Umbilical cord (tissue), 2 donors: ENCODE measurements at places on chromosomes 11 and 22.
A peak's percentile ranks its signal among the peaks of the same experiment; 100 is the strongest.

DNA sequence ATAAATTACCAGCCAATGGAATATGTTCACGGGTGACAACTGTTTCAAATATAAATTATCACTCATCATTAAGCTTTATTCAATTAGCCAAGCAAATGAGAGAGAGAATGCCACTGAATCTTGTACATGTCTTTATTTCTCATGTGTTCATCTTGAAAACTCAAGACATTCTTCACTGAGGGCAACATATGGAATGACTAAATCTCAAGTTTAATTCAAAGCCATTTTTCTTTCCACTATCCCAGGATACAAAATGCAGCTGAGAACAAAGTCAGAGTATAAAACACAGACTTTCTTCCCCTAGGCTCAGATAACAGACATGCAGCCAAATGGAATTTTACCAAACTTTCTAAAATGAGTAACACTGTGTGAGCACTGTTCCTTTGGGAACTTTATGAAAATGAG lies 12.1 kb upstream of the BBOX1 start:
- peak; percentile 93 for DNase-seq

- no peak for DNase-seq
Observed at GRCh38 chr11:131866535-131867400, 496.4 kb downstream of the NTM start.

GRCh38 chr11:35045236-35045820 lies 93.6 kb upstream of the CD44 start:
- DNase-seq: peak; percentile 62

DNA sequence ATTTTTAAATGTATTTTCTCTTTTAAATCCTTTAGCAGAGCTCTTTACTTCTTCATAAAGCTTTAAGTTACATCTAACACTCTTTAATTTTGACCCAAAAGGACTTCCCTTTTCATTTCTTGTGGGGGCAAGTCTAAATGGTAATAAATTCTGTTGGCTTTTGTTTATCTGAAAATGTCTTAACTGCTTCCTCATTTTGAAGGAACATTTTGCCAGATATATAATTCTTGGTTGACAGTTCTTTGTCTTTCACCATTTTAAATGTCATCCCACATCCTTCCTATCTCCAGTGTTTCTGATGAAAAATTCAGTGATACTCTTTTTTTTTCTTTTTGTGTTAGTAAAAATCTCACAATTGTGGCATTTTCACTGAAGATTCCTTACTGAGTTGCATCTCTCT lies 44.7 kb upstream of the ZBTB44 start:
- no peak for DNase-seq

DNA sequence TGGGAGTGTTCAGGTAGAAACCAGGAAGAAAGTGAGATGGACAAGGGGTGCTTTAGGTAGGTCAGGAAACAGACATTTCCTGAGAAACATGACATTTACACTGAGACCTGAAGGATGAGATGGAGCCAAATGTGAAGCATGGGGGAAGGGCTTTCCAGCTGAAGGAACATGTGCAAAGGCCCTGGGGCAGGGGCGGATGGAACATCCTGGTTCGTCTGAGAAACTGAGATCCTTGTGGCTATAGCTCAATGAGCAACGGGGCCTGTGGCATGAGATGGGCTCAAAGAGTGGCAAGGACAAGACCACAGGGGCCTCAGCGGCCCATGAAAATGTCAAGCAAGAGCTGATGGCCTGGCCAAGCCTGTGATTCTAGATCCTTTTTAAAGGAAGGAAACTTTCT lies 127.4 kb downstream of the DSCAML1 start:
- DNase-seq: no peak

GRCh38 chr22:30362651-30363281 lies 6.0 kb downstream of the CCDC157 start:
- no peak for DNase-seq

DNA sequence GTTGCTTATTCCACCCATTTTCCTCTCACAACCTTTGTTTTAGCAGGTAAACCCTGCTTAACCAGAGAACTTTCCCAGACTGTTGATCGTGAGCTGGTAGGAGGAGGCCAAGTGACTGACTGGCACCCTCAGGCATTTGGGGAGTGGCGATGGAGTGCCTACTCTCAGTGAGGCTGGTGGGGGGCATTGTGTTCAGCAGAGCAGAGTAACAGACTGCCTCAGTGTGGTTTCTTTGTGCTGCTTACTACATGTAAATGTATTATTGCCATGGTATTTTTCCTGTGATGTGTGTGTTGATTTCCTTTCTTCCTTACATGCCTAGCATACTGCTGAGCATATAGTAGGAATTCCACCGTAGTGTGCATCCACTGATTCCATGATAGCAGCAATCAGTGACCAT lies 2.6 kb downstream of the MARK2 start:
- DNase-seq: peak; percentile 54

DNA sequence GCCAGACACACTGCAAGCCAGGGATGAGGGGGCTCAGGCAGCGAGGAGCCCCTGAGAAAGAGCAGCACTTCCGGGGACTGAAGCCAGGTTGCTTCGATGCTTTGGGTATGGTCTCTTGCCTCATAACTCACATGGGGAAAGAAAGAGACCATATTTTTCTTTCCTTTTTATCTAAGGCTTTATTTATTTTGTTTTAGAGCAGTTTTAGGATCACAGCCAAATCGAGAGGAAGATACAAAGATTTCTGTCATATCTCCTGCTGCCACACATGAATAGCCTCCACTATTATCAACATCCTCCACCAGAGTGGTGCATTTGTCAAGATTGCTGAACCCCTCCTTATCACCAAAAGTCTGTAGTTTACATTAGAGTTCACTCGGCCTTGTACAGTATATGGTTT lies 24.3 kb upstream of the ADSL start:
- no peak for DNase-seq

DNA sequence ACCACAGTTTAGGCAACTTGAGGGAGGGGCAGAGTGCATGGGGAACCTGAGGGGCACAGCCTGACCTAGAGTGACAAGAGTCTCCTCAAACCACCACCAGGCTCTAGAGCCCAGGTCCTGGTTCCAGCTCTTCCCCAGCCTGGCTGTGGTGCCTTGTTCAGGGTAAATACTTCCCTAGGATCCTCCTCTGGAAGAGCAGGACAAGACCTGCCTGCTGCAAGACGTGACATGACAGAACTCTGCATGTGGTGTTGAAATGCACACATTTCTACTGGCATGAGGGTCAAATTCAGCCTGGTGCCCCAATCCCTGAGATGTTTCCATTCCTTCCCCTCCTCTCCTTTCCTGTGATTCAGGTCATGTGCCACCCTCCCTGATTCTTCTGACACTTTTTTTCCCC lies 3.3 kb downstream of the SEC14L2 start:
- DNase-seq: no peak

GRCh38 chr22:26898946-26899605 lies 241.7 kb downstream of the MIAT start:
- no peak for DNase-seq

GRCh38 chr11:44261800-44262591 lies 47.9 kb downstream of the ALX4 start:
- DNase-seq: no peak

GRCh38 chr11:65545853-65546216 lies 12.3 kb downstream of the LTBP3 start:
- no peak for DNase-seq

- DNase-seq: peak; percentile 53
Observed at GRCh38 chr11:89184021-89184420, 6.3 kb downstream of the TYR start.

DNA sequence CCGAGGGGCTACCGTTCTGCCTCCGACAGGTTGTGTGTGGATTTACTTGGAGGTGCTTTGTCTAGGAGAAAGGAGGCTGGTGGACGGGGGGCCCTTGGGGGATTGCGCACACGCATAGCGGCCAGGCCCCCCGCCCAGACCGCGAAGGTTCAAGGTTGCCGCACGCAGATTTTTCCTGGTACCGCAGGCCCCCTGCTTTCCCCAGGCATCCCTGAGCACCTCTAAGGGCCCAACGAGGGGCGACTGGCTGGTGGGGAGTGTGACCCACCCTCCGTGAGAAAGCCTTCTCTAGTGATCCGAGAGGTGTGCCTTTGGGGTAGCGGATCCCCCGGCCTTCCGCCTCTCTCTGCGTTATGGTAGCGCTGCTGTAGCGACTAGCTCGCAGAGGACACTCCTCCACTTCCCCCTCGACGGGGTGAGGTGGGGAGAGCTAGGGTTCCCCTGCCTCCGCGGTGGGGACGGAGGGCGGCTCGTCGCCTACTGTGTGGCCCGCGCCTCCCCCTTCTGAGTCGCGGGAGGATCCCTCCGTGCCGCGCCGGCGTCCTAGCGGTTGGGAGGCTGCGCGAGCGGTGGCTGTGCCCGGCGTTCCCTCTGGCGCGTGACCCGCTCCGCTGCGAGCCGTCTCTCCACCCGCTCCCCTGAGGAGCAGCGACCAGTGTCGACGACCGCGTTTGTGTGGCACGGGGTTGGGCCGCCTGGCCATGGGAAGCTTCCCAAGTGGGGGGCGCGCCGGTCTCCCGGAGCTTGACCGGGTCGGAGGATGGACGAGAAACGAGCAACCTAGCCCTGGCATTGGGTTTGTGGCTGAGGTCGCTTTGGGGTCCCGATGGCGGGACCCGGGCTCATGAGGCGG lies 3900.0 kb upstream of the OR11H1 start:
- no peak for DNase-seq

- peak; percentile 44 for DNase-seq
Observed at GRCh38 chr11:94183886-94184264, 55.2 kb downstream of the PANX1 start.

- no peak for DNase-seq
Observed at GRCh38 chr11:106632283-106632682, 386.0 kb downstream of the GUCY1A2 start.

GRCh38 chr11:35902961-35903360 lies 40.9 kb upstream of the LDLRAD3 start:
- no peak for DNase-seq

GRCh38 chr11:65403607-65404121 lies 17.2 kb downstream of the FRMD8 start:
- DNase-seq: peak; percentile 32

DNA sequence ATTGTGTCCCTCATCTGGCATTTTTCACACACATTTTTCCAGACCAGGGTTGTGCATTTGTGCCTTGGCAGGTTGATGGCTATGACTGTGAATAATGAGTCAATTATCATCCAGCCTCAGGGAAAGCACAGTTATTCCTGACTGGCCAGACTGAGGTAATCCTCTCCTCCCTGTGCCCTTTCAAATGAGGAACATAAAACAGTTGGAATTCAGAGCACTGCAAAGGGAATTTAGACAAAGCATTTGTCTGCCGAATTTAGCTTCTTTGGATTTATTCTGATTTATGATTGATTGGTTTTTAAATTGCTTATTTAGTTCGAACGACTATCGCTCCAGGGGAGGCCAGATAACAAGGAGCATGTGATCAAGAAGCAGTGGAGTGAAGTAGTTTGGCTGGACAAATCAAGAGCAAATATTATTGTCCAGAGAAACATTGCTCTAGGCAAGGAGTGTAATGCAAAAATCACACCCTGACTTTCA lies 30.8 kb upstream of the RAG2 start:
- peak; percentile 20 for DNase-seq

DNA sequence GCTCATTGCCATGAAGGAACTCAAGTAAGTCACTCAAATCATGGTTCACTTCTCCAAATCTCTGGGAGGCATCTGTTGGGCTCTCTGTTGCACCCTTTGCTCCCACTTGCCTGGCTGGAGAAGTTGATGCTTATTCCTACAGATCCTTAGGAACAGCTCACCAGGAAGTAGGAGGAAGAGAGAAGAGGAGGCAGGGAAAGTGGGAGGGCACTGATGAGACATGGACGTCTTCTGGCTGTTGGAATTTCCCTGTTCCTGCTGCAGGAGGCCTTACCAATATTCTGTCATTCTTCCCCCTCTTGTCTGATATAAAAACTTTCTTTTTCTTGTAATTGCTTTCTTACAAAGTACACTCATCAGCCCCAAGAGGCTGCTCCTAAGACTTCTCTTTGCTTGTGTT lies 13.6 kb downstream of the POLR2F start:
- no peak for DNase-seq

DNA sequence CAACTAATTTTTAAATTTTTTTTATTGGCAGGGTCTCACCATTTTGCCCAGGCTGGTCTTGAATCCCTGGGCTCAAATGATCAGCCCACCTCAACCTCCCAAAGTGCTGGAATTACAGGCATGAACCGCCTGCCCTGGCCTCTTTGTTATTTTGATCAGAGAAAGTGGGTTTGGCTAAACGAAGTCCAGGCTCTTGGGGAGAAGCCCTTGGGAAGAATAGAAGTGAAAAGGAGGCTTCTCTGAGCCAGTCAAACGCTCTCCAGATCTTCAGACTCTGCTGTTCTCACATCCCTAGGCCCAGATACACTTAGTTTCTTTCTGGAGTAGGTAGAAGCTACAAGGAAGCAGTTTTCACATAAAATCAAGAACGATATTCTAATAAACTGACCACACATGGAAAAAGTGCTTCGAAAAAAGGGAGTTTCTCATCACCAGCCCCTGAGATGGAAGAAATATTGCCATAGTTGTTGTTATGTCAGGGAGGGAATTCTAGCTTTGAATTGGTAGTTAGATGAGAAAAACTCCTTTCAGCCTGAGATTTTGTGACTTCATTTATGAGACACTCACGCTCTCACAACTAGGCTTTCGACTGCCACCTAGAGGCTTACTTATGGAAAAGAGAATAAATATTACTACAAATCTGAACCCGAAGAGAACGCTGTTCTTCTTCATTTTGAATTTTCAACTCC lies 41.7 kb upstream of the AQP11 start:
- peak; percentile 79 for DNase-seq

DNA sequence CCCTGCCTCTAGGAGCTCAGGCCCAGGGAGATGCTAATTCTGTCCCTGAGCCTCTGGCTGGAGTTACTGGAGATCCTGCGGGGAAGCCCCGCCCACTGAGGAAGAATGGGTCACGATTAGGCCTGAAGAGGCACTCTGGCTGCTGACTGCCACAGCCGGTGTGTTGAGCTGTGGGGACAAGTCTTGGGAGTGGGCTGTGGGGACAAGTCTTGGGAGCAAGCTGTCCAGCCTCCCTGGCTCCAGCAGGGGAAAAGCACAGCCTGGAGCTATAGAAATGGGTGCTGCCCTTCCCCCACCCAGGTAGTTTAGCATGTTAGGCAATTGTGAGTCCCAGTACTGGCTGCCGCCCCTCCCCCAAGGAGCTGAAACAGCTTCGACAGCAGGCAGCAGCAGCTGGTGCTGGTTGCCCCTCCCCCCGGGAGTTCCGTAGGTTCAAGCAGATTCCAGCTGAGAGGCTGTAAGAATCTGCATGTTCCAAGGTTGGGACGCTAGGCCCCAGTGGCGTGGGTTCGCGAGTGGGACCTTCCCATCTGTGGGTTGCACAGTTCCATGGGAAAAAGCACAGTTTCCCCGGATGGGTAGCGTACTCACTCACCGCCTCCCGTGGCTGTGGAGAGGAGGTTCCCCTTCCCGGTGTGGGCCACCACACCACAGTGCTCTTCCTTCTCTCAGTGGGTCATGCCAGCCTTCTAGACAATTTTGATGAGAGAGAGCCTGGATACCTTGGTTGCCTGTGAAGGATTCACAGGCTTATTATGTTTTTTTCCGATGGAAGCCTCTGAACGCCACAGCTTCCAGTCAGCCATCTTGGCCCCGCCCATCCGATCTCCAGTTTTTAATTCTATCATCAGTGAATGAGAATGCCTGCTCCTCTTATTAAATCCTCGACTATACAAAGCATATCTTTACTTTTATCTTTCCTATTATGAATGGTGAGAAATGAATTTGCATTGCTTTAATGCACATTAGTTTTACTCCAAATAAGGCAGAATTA lies 61.5 kb downstream of the MSANTD4 start:
- no peak for DNase-seq
